Activated CD8-positive, alpha-beta T cell treated with anti-CD3 and anti-CD28 coated beads for 36 hours (primary cell): ENCODE measurements at places on chromosomes 6 and 20. TPM values are rescaled to one million over a fixed set of nuclear protein-coding genes. Genes with fewer than 3 reads are reported as not detected.

DNA sequence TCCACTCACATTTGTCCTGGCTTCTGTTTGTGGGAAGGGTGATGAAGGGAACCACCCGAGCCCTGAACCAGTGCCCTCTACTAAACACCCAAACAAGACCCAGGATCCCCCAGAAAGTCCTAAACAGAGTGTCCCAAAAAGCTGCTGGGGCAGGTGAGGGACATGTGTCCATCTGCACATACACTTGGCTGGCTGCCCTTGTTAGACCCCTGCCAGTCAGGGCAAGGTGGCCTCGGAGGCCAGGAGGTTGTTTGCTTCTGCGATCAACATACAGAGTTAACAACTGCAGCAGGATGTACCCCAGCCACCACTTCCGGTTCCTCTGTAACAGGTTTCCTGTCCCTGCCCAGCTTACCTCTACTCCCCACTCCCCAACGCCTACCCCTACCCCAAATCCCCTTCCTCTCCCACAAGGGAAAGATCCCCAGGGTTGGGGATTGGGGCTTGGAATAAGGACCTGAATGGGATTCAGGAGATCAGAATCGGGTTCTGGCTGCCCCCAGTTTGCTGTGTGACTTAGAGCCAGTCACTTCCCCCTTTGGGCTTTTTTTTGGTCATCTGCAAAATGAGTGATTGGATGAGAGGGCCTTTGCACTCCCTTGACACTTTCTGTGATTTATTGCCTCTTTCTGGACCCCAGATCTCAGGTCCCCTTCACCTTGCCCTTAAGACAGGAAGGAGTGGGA, 13.9 kb downstream of the DEF6 start:
- DNase-seq = peak; percentile 64

DNA sequence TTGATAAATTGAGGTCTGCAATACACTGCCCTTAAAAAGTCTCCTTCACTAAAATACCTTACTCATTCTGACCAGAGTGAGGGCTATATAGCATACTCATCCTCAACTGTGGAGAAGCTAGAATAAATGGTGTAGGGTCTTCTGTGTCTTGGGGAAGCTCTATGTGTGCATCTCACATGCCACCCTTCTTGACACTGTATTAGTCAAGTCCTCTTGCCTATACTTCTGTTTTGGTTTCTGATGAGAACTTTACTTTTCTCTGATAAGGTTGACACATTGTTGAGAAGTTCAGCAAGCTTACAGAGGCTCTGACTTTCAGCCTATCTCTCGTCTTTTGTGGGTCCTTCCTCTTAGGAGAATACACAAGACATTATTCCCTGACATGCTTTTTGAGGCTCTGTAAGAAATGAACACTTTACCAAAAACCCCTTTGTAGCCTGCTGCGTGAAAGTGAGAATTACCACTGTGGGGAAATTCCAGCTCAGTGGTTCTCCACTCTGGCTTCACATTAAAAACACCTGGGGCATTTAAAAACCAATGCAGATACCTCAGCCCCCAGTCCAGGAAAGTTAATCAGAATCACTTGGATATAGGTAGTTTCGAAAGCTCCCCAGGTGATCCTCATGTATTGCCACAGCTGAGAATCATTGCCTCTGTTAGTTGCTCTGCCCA, 372.1 kb upstream of the HS3ST5 start:
- no peak for DNase-seq

DNA sequence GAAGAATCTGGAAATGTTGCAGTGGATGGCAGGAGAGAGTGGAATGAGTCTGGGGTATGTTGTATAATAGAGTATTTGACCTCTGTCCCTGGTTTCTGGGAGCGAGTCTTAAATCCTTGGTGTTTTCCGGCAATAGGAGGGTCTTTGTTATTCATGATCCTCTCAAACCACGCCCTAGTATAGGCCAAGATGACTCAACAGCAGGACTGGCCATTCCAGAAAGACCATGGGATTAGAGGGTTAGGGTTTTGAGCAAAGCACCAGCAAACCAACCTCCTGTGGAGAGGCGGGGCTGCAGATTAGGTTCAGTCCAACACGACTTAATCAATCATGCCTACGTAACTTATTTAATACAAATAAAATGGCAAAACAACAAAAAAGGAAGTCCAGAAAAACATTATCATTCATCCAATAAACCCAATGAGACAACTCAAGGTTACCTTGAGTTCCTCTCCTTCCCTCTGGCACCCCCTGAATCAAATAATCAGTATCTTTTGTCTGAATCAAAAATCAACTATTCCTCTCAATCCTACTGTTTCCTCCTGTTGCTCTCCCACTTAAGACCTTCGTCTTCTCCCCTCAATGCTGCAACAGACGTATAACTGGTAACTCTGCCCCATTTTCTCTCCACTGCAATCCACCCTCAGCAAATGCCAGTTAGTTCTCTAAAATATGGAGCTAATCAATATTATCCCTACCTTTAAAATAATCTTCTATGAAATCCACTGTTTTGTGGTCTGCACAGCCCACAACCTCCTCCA, 15.5 kb downstream of the HUS1B start:
- DNase-seq = no peak

- DNase-seq = no peak
These were observed 169.3 kb downstream of the OGFRL1 start for GRCh38 chr6:71457929-71458328.

GRCh38 chr6:45163952-45164766, 164.0 kb upstream of the RUNX2 start:
- DNase-seq = peak; percentile 69

- no peak for DNase-seq
These were observed 2.1 kb downstream of the ZNF341 start for GRCh38 chr20:33733654-33734576.

- DNase-seq = no peak
These were observed 21.6 kb downstream of the TOMM34 start for GRCh38 chr20:44938637-44939036.

- DNase-seq = no peak
These were observed 3.2 kb upstream of the CST3 start for GRCh38 chr20:23640671-23641667.

- no peak for DNase-seq
These were observed 15.0 kb upstream of the MAP1LC3A start for GRCh38 chr20:34543463-34544056.

- DNase-seq = no peak
These were observed 5.7 kb downstream of the LAMP5 start for GRCh38 chr20:9520086-9520485.

The PIM1 gene
- total RNA-seq = 305 TPM

The RIMS4 gene
- total RNA-seq = not detected

The KIAA0408 gene
- 2.6 TPM for total RNA-seq

The FAM209A gene
- total RNA-seq = 1.1 TPM

The TCP11 gene
- total RNA-seq = not detected

The NFKBIE gene
- 13.3 TPM for total RNA-seq

The MICB gene
- total RNA-seq = 17.0 TPM

The SLC22A1 gene
- 0.31 TPM for total RNA-seq
